Mesothelial cell of epicardium (in vitro differentiated cells): ENCODE measurements at places on chromosomes 13 and 19. TPM values are rescaled to one million over a fixed set of nuclear protein-coding genes. Genes with fewer than 3 reads are reported as not detected.

DNA sequence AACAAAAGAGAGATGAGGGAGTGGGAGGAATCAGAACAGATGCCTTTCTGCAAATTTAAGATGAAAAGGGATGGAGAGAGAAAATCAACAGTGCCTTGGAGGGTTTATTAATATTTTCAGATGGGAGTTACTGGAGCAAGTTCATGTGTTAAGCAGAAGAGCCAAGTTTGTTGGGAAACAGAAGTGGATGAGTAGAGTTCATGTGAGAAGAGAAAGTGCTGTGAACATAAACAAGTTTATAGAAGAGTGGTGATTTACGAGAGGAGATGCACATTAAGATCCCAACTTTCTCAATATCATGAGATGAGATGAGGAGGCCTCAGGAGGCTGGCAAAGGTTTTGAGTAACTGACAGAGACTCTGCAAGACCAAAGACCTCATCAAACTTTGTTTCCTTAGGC, 274.1 kb upstream of the HTR2A start:
- DNase-seq: no peak
- no peak overlapping the region for H3K4me3 ChIP-seq
- H3K36me3 ChIP-seq: no peaks in the 10 kb centered on the region
- no peak overlapping the region for H3K27ac ChIP-seq
- H3K27me3 ChIP-seq: peaks cover 2% of the 10 kb centered on the region

- H3K4me3 ChIP-seq: peak overlapping the region; percentile 100
- peaks cover 22% of the 10 kb centered on the region for H3K4me1 ChIP-seq
- H3K36me3 ChIP-seq: peaks cover 18% of the 10 kb centered on the region
- H3K27ac ChIP-seq: peak overlapping the region; percentile 98
- no peak for DNase-seq
- H3K27me3 ChIP-seq: peaks cover 2% of the 10 kb centered on the region
Observed at GRCh38 chr19:17860331-17860992, 752 bp downstream of the RPL18A start.

DNA sequence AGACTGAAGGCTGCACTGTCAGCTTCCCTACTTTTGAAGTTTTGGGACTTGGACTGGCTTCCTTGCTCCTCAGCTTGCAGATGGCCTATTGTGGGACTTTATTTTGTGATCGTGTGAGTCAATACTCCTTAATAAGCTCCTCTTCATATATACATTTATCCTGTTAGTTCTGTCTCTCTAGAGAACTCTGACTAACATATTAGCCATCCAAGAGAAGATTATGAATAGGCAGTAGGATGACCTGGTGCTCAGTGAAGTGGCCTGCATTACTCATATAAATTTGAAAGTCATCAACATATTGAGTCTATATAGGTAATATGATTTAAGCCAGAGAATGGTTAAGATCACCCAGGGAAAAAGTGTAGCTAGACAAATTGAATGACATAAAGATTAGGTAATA, 136.3 kb upstream of the UFM1 start:
- no peaks in the 10 kb centered on the region for H3K4me1 ChIP-seq
- H3K36me3 ChIP-seq: peaks cover 3% of the 10 kb centered on the region
- H3K27me3 ChIP-seq: no peaks in the 10 kb centered on the region
- no peak overlapping the region for H3K4me3 ChIP-seq
- no peak overlapping the region for H3K27ac ChIP-seq

DNA sequence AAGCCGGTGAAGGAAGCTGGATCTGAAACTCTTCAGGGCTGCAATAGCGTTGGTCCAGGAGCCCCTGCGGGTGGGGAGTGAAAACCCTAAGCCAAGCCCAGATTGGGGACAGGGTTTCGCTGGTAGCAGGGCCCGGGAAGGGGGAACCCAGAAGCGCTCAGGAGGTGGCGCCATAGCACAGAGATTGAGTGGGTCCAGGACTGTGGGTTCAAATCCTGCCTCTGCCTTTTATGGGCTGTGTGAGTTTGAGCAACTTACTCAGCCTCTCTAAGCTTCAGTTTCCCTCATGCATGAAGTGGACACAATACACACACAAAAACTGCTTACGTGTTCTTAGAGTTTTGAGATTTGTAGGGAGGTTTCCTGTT, 8.3 kb upstream of the SYCN start:
- H3K27me3 ChIP-seq: peaks cover 16% of the 10 kb centered on the region
- no peak overlapping the region for H3K27ac ChIP-seq
- no peaks in the 10 kb centered on the region for H3K4me1 ChIP-seq
- H3K4me3 ChIP-seq: no peak overlapping the region

- DNase-seq: no peak
- H3K36me3 ChIP-seq: no peaks in the 10 kb centered on the region
- H3K4me3 ChIP-seq: no peak overlapping the region
- H3K27me3 ChIP-seq: no peaks in the 10 kb centered on the region
Observed at GRCh38 chr13:43988302-43988701, 108.6 kb downstream of the LACC1 start.

DNA sequence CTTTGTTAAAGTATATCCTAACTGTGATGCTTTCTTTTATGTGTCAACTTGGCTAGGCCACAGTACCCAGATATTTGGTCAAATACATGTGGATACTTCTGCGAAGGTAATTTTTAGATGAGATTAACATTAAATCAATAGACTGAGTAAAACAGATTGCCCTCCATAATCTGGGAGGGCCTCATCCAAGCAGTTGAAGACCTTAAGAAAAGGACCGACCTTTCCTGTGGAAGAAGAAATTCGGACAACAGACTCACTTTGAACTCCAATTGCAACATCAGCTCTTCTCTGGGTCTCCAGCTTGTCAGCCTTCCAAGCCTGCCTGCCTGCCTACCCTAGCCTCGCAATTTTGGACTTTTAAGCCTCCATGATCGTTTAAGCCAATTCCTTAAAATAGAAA, 57.9 kb upstream of the DOCK9 start:
- no peak for DNase-seq
- H3K36me3 ChIP-seq: no peaks in the 10 kb centered on the region
- H3K4me1 ChIP-seq: peaks cover 4% of the 10 kb centered on the region
- H3K4me3 ChIP-seq: no peak overlapping the region

DNA sequence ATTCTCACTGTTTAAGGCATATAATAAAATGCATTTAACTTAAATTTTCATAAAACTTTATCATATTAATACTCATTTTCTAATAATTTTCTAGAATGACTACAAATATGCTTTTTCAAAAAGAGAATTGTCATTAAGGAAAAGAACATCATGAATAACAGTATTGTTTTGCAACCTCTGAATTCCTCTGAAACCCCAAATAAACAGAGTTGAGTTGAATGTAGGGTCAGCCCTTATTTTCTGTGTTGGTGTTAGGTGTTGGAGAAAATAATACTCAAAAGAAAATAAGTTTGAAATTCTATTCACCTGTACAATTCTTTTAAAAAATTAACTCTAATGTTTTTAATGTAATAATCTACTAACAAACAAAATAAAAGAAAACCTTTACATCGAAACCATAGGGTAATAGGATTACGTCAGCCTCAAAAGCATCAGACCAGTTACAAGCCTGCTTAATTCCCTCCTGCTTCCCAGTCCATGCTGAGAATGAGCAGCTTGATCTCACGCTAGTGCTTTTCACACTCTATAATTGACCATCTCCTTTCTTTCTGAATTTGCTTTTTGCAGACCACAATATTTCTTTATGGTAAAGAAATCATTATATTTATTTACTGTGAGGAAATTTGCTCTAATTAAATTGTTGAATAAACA, 160.9 kb downstream of the PCDH9 start:
- DNase-seq: no peak
- no peaks in the 10 kb centered on the region for H3K27me3 ChIP-seq
- H3K4me3 ChIP-seq: no peak overlapping the region

DNA sequence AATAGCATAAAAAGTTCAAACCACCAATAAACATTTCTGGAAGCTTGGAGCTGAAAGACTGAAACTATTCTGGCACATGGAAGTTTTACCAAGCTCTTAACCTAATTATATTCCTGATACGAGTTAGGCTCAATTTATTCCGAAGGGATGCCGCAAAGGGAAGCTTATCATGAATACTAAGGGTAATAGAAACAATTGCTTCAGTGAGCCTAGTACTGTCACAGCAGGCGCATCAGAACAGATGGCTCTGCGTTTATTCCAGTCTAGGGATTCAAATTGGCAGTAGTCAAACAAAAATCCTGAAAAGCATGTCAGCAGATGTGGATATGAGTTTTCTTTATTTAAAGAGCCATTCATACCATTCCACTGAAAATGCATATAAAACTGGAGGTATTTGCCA, 779.5 kb downstream of the GPC5 start:
- peaks cover 31% of the 10 kb centered on the region for H3K4me1 ChIP-seq
- H3K4me3 ChIP-seq: no peak overlapping the region
- H3K27ac ChIP-seq: no peak overlapping the region
- no peaks in the 10 kb centered on the region for H3K27me3 ChIP-seq

DNA sequence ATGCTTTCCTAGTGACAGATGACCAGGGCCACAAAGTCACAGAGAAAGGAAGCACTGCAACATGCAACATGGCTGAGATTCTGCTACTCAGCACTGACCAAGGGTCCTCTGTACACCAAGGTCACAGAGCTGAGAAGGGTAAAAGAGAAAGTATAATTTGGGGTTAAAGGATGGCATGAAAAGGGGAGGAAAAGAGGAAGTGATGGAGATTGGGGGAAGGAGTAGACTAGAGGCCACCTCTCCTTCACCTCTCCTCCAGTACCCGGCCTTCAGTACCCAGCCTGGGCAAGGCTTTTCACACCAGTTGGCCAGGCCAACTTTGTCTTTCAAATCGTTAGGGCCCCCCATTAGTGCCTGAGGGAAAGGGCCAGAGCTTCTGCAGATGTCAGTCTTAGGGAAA, 6.3 kb upstream of the RPS19 start:
- H3K27me3 ChIP-seq: peaks cover 78% of the 10 kb centered on the region
- no peaks in the 10 kb centered on the region for H3K36me3 ChIP-seq
- no peak overlapping the region for H3K4me3 ChIP-seq

DNA sequence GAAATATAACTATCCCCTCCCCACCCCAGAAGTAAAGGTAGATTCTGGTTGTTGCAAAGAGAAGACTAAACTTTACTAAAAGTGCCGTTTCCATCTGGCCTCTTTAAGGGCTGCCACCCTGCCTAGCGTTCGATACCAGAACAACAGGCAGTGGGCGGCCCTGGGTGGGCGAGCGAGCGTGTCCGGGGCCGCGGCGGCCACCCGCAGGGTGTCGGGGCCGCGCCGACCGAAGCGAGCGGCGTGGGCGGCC, 2.6 kb downstream of the FGF9 start:
- H3K36me3 ChIP-seq: no peaks in the 10 kb centered on the region
- H3K27ac ChIP-seq: peak overlapping the region; percentile 30
- peaks cover 53% of the 10 kb centered on the region for H3K27me3 ChIP-seq

DNA sequence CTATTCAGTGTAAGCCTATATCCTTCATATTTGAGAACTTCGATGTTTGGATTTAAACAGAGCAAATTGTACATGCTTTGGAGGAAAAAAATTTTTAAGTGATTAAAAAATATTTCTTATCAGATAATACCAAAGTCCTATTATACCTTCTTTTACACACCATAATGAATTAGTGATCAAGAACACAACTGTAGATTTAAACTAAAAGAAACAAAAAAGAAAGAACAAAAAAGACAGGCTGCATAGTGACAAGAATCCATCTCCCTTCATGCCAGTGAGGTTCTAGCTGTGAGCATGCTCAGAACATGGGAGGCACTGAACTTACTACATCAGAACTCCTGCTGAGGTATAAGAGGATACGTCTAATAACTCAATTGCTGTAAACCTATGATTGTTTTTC, at the start of gene RXFP2:
RXFP2 (plus strand) TSS at position 301 of the 400 bp plus-strand sequence; CDS start at position 388, 87 bp downstream.
- DNase-seq: no peak
- H3K36me3 ChIP-seq: no peaks in the 10 kb centered on the region
- peaks cover 12% of the 10 kb centered on the region for H3K27me3 ChIP-seq
- H3K27ac ChIP-seq: no peak within 1 kb of the TSS
- H3K4me1 ChIP-seq: peaks cover 11% of the 10 kb centered on the region
- no peak within 1 kb of the TSS for H3K4me3 ChIP-seq

The ADGRE3 gene
- not detected in 3 replicates for total RNA-seq

The ACTMAP gene
- 14.2 to 18.4 TPM (median 15.0 TPM) in 3 replicates for total RNA-seq

DNA sequence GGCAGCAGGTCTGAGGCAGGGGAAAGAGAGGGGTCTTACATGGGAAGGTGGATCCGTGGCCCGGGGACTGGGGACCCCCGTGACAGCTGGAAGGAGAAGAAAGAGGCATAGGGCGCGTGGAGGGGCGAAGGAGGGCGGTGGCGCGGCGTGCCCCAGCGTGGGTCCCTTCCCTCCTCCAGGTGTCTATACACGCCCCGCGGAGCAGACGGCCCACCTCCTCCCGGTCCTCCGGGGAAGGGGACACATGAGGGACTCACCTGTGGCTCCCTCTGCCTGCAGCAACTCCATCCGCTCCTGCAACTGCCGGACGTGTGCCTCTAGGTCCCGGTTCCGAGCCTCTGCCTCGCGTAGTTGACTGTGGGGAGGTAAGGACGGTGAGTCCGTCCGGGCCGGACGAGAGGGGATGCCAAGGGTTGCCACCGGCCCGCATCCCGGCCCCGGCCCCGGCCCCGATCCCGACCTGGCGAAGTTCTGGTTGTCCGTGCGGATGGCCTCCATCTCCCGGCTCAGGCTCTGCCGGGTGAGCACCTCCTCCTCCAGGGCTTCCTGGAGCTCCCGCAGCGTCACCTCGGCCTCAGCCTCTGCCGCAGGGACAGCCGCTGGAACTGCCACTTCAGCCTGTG, 2.4 kb upstream of the SIX5 start:
- H3K4me3 ChIP-seq: peak overlapping the region; percentile 98
- peaks cover 10% of the 10 kb centered on the region for H3K4me1 ChIP-seq
- H3K27me3 ChIP-seq: no peaks in the 10 kb centered on the region

GRCh38 chr19:50602935-50603334, 34.7 kb upstream of the LRRC4B start:
- H3K27me3 ChIP-seq: peaks cover 72% of the 10 kb centered on the region
- H3K4me1 ChIP-seq: no peaks in the 10 kb centered on the region
- DNase-seq: no peak
- H3K36me3 ChIP-seq: no peaks in the 10 kb centered on the region
- no peak overlapping the region for H3K4me3 ChIP-seq
